ENCODE measurements at places on chromosomes 2 and 18.
A peak's percentile ranks its signal among the peaks of the same experiment; 100 is the strongest.

- peak; percentile 65 for DNase-seq
Observed at GRCh38 chr2:174951745-174952144, 53.4 kb downstream of the CHN1 start.

DNA sequence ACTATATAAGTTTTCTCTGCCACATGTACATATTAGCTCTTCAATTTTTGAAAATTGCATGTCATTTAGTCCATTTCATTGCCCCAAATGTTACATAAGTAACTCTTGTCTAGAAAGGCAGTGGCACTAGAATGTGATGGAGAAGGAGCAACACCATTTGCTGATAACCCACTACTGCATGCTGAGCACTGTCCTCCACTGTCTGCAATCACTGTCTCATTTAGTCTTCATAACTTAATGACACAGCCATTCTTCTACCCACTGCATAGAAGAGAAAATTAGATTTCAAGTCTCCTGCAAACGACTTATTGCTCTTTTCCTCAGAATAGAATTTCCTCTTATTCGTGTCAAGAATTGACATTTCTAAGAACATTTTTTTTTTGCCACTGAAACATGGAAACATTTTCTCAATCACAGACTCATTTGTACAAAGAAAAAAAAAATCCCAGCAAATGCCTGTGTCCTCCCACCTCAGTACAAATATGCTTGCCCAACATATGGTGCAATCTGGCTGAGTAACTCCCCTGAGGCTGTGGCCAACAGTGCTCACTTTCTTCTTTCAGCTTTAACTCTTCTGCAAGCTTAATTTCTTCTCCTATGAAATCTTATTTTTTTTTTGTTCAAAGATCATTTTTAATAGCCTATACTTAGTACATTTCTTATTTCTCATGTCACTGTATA lies 768.6 kb upstream of the HS6ST1 start:
- no peak for DNase-seq

- DNase-seq, result no peak
Observed at GRCh38 chr2:178806543-178806942, 680 bp downstream of the TTN start.

DNA sequence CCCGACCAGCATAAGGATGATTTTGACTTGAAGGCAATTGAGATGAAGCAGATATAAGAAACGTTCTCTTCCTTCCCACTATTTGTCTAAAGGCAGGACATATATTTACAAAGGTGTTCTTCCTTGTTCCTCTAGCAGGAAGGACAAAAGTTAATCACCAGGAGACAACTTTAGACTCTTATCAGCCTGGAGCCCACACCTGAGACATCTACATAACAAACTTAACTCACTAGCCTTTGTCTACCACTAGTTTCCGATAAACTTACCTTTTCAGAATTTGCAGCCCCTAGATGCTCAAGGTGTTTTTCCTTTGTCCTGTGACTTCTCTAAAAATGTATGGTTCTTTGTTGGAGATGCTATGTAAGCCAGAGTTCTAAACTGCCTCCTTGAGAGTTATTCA lies 1047.8 kb upstream of the NXPH2 start:
- DNase-seq, result no peak

- no peak for DNase-seq
Observed at GRCh38 chr18:46095532-46095931, 2.6 kb downstream of the ATP5F1A start.

DNA sequence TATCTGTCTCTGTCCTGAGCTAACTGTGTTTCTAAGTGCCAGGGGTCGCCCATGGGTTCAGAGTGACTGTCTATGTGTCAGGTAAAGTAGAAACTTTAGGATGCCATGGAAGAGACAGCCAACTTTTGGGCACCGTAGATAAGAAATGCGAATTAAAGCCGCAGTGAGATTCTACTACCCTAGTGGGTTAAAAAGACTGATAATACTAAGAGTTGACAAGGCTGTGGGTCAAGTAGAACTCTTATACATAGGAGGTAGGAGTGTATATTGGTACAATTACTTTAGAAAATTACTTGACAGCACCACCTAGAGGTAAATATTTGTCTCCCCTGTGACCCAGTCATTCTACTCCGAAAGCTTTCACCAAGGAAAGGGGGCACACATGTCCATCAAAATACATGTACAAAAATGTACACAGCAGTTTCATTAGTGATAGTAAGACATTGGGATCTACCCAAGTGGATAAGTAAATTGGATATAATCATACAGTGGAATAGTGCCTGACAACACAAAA lies 371.3 kb downstream of the SLC4A3 start:
- no peak for DNase-seq
